ENCODE measurements at places on chromosomes 7 and 10.

DNA sequence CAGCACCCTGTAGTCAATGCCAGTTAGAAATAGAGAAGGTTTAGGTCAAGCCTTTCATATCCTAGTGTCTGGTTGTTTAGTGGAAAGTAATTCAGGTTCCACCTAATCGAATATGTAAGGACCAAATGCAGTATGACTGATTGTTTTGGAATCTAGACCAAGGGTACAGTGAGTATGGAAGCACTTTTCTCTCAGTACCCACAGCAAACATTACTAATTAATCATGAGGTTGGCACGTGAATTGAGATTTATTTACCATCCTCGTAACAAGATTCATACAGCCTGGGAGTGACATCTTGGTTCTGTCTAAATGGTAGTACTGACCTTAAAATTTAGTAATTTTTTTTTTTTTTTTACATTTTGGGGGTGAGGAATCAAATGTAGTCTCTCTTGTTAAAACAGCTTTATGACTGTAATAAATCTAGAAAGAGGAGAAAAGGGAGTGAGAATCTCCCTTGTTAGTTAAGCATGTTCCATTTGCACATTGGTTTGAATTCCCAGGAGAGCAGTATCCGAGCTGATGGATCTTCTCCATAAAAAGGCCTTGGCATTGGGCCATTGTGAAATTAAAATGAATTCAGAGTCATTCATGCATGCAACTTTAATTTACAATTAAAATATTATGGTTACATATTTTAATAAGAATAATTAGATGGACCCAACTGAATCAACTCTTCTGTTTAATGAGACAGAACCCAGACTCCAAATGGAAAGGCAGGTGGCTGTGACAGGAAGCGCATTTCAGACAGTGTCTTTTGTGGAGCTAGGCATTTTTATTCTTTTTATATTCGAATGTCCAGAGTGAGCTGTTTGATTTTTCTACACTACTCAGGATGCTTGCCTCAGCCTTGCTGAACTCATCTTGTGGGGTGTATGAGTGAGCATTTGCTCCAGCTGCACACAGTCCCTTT, 57.6 kb downstream of the SNX10 start:
- no peak for DNase-seq

DNA sequence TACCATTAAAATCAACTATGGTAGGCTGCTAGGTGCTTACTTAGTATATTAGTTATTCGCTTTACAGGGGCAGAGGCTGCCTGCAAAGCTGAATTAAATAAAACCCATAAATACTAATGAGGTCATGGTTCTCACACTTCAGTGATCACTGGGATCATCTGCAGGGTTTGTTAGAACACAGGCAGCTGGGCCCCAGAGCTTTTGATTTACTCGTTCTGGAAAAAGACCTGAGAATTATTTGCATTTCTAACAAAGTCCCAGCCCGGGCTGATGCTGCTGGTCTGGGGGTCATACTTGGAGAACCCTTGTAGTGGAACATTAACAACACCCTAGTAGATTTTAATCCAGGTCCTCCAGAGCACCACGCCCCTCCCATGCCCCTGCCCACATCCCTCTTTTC, 8.5 kb downstream of the UCN3 start:
- DNase-seq: no peak

GRCh38 chr7:25963733-25964132, 188.3 kb upstream of the NFE2L3 start:
- no peak for DNase-seq

- no peak for DNase-seq
Observed at GRCh38 chr7:70589590-70589989, 542.4 kb upstream of the GALNT17 start.

DNA sequence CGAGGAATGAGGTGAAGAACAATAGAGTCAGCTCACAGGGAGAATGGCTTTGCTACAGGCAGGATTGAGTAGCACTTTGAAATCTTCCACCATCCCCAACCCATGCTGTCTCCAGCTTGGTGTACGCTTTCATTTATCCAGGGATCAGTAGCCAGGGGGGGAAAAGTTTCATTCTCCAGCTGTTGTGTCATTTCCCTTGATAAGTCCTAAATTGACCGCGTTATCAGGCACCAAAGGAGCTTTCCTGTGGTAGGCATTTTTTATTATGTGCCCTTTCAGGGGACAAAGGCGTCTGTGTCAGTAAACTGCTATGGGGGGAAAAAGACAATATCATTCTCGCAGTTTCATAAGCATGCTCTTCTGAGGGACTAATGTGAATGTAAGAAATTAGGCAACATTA, 106.6 kb upstream of the YAE1 start:
- no peak for DNase-seq

GRCh38 chr10:106355450-106355849, 809.1 kb downstream of the SORCS1 start:
- DNase-seq: no peak

GRCh38 chr10:129847741-129848483, 116.2 kb downstream of the EBF3 start:
- DNase-seq: no peak

DNA sequence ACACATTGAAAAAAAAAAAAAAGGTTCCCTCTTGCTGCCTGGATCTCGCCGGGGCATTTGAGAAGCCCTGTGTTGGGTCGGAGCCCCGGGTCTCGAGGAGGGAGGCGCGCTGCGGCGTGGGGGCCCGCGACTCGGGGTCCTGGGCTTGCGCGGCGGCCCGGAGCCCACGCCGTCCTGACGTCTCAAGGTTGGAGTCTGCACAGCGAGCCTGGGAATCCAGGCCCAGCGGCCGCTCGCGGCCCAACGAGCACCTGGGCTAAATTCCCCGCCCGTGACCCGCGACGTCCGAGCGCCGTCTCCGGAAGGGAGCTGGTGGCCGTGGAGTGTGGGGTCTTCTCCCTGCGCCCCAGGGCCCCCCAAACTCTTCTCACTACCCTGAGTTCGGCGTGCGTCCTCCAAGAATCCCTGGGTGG, 1.4 kb upstream of the CTBP2 start:
- no peak for DNase-seq

DNA sequence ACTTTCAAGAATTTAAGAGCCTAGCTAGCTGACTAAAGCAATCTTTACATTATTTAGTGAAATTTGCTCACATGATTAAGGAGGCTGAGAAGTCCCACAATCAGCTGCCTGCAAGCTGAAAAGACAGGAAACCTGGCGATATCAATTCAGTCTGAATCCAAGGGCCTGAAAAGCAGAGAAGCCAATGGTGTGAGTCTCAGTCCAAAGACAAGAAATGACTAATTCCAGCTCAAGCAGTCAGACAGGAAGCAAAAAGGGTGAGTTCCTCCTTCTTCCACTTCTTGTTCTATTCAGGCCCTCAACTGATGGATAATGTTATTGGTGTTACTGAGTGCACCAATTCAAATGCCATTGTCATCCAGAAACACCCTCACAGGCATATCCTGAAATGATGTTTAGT, 1231.6 kb upstream of the CELF2 start:
- DNase-seq: no peak

DNA sequence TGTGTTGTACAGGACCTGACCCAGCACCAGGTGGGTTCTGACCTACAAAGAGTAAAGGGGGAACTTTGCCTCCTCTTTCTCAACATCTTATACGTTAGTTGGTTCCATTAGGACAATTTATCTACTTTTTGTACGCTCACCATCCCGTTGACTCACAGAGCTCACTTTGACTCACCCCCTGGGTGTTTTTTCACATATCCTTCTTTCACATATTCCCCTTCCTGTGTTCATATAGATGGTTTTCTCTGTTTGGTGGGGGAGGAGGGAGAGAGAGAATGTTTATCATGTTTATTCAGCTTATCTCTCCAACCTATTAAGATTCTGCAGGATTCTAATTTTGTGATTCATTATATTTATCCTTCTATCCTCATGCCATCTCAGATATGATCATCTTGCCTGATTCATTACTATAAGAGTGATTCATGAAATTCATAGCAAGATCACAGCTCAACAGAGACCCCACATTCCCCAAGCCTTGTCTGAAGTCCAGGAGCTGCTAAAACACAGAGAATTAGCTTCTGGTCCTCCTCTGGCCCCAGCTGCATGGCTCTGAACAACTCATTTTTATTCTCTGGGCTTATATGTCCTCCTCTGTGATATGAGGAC, 37.2 kb downstream of the PRSS2 start:
- no peak for DNase-seq

GRCh38 chr10:78749200-78749599, 319.6 kb upstream of the ZMIZ1 start:
- DNase-seq: no peak

GRCh38 chr10:11520892-11521291, 90.6 kb downstream of the USP6NL start:
- DNase-seq: no peak
